Thoracic aorta (tissue), 2 donors: ENCODE measurements at places on chromosomes 2 and 18. TPM values are rescaled to one million over a fixed set of nuclear protein-coding genes. Genes with fewer than 3 reads are reported as not detected.

Gene ELOA2
- total RNA-seq, result not detected

- no peak for DNase-seq
These were observed 53.7 kb upstream of the GRB14 start for GRCh38 chr2:164675027-164675426.

DNA sequence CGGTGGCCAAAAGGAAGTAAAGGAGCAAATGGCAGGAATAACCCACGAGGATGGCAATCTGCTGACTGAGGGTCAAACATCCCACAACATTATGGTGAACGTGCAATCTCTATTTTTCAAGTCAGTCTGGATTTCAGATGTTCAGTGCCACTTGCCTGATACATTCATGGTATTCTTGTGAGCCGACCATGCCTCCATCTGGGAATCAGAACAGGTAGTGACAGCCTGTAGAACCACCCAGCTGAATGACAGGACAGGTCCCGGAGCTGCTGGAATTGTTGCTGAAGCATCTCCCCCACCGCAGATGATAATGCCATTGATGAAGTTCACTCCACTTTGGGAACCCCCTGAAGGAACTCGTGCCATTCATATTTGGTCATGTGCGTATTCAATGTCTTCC, 123.2 kb downstream of the CAPN13 start:
- no peak for DNase-seq

- DNase-seq, result no peak
These were observed 14.8 kb upstream of the MLPH start for GRCh38 chr2:237472187-237472712.

DNA sequence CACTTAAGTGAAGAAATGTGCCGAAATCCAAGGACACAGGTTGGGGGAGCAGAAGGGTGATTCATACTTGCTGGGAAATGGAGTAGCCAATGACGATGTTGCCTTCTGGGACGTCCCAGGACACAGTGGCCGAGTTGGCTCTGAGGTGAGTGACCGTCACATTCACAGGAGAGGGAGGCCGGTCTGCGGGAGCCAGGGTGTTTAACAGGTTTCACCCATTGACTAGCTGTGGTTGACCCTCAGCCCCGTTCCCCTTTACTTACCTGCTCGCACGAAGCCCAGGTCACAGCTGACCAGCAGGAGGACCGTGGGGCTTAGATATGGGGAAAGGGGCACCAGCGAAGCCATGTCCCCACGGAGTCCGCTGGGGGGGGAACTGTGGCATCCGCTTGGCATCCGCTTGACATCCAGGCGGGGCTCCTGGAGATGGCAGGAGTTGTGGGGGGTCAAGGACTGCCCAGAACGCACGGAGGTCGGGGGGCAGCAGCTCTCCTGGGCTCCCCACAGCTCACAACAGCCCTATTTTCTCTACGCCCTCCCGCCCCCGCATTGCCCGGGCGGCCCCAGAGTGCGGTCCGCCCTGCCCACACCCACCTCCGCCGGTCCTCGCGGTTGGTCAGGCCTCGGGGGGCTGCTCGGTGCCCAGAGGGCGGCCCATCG, 586 bp downstream of the FNDC4 start:
- DNase-seq, result peak; percentile 39

DNA sequence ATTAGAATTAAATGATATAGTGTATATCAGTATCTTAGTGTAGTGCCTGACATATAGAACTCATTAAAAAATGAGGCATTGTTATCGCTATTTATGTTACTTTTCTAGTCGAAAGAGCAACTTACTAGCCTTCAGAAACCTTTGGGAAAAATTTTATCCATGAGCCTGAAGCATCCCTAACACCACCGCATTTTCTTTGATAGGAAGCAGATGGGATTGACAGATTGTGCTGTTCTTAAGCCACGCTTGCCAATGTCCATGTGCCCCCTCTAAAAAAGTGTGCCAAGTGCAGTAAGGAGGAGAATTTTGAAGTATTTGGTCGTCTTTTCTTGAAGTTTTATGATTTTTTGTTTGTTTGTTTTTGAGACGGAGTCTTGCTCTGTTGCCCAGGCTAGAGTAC, 29.1 kb downstream of the PPM1B start:
- DNase-seq, result no peak
